Activated CD8-positive, alpha-beta memory T cell treated with anti-CD3 and anti-CD28 coated beads, Interleukin-2, amount 50 U/mL, for 48 hours (primary cell): ENCODE measurements at places on chromosomes 7 and 10.

DNA sequence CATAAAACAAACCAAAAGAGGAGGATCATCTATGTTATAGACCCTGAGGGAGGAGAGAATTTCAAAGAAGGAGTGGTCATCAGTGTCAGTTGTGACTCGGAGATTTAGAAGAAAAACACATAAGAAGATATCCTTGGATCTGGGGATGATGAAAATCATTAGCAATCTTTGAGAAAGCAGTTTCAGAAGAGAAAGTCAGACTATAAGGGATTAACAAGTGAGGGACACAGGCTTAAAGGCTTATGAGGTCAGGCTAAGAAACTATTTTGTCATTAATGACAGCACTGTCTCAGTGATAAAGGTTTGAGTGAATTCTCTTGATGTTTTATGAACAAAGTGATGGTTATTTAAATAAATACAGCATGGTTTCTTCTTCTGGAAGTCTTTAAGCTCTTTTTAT lies 6.1 kb upstream of the GPR85 start:
- no peak for DNase-seq

DNA sequence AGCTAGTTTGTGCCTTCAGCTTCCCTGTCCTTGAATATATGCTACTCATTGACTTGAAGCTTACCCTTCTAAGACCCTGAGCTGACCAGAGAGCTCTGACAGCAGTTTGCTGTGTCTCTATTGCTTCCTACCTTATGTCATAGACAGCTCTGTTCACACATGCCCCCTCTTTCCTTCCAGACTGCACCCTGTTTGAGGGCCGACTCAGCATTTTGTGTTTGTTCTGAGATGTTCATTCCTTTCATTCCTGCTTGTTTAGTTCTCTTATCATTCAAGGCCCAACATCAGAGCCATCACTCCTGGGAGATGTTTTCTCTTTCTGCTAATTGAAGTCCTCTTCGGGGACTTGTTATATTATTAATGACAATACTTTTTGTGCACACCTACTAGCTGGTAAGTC lies 518.9 kb downstream of the LRMDA start:
- no peak for DNase-seq

GRCh38 chr10:88045656-88046415 lies 182.4 kb downstream of the PTEN start:
- no peak for DNase-seq

- DNase-seq = no peak
Observed at GRCh38 chr10:19843487-19843886, 27.3 kb downstream of the PLXDC2 start.
